ENCODE measurements at places on chromosomes 3 and 15. TPM values are rescaled to one million over a fixed set of nuclear protein-coding genes. Genes with fewer than 3 reads are reported as not detected.

DNA sequence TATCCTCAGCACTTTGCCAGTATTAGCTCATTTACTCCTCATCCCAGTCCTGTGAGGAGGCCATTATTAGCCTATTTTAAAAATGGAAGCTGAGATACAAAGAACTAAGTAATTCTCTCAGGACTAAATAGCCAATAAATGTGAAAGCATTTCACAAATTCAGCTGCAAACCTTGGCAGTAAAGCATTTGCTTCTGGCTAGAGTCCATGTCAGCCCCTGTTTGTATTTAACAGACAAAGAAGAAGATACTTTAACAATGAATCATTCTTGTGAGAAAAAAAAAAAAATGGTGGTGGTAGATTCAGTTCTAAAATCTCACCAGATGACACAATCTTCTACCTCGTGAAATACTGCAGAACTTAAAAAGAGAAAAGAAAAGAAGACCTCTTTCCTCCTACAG lies 85.0 kb upstream of the CNTN6 start:
- H3K27ac ChIP-seq, result no peak overlapping the region
- H3K27me3 ChIP-seq, result no peaks in the 10 kb centered on the region
- no peaks in the 10 kb centered on the region for H3K4me1 ChIP-seq
- H3K36me3 ChIP-seq, result no peaks in the 10 kb centered on the region
- no peak overlapping the region for H3K4me3 ChIP-seq

MYL3 gene
- total RNA-seq, result not detected

GOLGA8T gene
- total RNA-seq, result not detected

DNA sequence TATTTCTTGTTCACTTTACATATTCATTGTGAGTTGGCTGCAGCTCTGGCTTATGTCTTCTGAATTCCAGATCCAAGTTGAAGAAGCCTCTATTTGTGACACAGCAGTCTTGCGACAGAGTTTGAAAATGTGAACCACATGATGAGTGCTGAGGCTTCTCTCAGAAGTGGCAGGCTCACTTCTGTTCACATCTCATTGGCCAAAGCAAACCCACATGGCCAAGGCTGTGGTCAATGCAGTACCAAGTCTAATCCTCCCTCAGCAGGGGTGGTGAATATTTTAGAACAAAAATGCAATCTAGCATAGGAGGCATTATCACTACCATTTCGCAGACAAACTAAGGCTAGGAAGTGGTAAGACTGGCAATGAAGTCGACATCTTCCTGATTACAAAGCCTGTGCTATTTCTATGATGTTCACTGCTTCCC lies 45.2 kb downstream of the CDCP1 start:
- no peaks in the 10 kb centered on the region for H3K27me3 ChIP-seq
- DNase-seq, result no peak
- H3K36me3 ChIP-seq, result no peaks in the 10 kb centered on the region
- H3K27ac ChIP-seq, result no peak overlapping the region
- peaks cover 20% of the 10 kb centered on the region for H3K4me1 ChIP-seq
- H3K4me3 ChIP-seq, result no peak overlapping the region

- no peak overlapping the region for H3K27ac ChIP-seq
- no peaks in the 10 kb centered on the region for H3K27me3 ChIP-seq
- H3K36me3 ChIP-seq, result no peaks in the 10 kb centered on the region
- H3K4me3 ChIP-seq, result no peak overlapping the region
- DNase-seq, result no peak
Observed at GRCh38 chr3:37887062-37887461, 25.4 kb downstream of the CTDSPL start.

GRCh38 chr3:123042413-123042812 lies 14.8 kb upstream of the SEMA5B start:
- H3K27ac ChIP-seq, result no peak overlapping the region
- no peaks in the 10 kb centered on the region for H3K36me3 ChIP-seq
- H3K4me3 ChIP-seq, result no peak overlapping the region
- H3K4me1 ChIP-seq, result 0 out of 2 replicates have a peak, but pooled peaks cover 3% of the 10 kb centered on the region
- no peak for DNase-seq

ROBO2 gene
- not detected for total RNA-seq

DNA sequence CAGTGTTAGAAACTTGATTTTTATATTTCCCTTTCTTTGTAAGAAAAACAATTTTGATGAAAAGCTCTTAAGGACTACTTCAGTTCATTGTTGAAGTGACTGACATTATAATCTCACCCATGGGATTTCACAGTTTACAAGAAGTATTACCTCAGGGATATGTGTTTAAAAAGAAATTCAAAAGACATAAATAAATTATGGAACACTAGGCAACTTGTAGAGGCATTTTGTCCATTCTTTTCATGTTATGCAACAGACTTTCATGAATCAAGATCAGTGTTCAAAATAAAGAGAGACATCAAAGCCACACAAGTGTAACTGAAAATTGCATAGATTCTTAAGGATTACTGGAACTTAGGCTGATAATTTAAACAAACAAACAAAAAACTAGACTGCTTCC lies 196.8 kb upstream of the AGTR1 start:
- no peaks in the 10 kb centered on the region for H3K4me1 ChIP-seq
- no peak overlapping the region for H3K4me3 ChIP-seq
- DNase-seq, result no peak
- no peaks in the 10 kb centered on the region for H3K27me3 ChIP-seq

DNA sequence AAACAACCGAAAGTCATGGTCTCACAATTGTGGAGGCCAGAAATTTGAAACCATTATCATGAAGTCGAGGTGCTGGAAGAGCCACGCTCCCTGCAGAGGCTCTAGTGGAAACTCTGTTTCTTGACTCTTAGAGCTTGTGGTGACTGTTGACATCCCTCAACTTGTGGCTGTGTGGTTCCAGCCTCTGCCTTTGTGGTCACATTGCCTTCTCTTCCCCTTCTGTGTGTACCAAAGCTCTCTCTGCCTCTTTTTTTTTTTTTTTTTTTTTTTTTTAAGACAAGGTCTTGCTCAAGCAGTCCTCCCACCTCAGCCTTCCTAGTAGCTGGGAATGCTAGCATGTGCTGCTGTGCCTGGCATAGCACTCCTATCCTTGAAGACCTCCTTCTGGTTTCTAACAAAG lies 48.7 kb upstream of the CRTC3 start:
- no peaks in the 10 kb centered on the region for H3K27me3 ChIP-seq
- no peak overlapping the region for H3K27ac ChIP-seq
- H3K4me1 ChIP-seq, result no peaks in the 10 kb centered on the region
- DNase-seq, result no peak

GRCh38 chr15:87871258-87871681 lies 385.3 kb downstream of the NTRK3 start:
- H3K4me1 ChIP-seq, result peaks cover 37% of the 10 kb centered on the region
- H3K27ac ChIP-seq, result peak overlapping the region; percentile 36
- no peaks in the 10 kb centered on the region for H3K36me3 ChIP-seq
- H3K4me3 ChIP-seq, result no peak overlapping the region
- H3K27me3 ChIP-seq, result no peaks in the 10 kb centered on the region

DNA sequence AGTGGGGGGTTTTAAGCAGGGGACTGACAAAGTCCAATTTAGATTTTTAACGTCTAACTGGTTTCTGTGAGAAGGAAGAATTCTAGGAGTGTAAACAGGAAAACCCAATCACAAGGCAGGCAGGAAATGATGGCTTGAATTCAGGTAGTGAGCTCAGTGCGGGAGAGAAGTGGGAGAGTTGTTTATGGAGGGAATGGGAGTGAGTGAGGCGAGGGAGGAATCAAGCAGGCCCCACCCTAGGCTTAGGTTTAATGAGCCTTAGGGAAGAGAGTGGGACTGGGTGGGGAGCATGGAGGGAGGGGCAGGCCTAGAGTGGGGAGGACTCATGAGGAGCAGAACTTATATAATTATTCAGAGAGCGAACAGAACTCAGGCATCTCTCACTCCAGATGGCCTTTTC lies 17.9 kb downstream of the VIPR1 start:
- H3K27ac ChIP-seq, result no peak overlapping the region
- H3K36me3 ChIP-seq, result no peaks in the 10 kb centered on the region
- no peak for DNase-seq

GRCh38 chr3:119817071-119817470 lies 35.2 kb downstream of the NR1I2 start:
- H3K4me1 ChIP-seq, result no peaks in the 10 kb centered on the region
- H3K27ac ChIP-seq, result no peak overlapping the region
- H3K36me3 ChIP-seq, result no peaks in the 10 kb centered on the region
- no peak overlapping the region for H3K4me3 ChIP-seq

DNA sequence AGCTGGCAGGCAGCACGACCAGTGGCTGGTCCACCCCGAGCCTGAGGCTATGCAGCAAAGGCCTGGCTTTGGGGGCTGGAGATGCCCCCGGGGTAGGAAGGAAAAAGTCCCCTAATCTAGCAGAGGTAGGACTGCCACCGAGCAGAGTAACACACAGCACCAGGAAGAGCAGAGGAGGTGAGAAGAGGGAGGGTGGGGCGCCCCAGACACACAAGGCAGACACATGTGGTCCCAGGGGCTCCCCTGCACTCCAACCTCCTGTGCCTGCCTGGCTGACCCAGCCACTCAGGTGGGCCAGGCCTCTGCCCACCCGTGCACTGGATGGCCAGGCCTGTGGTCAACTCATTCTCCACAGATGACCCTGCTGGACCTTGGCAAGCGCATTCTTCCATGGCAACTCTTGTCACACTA lies 112.4 kb downstream of the ADCY5 start:
- no peaks in the 10 kb centered on the region for H3K36me3 ChIP-seq
- 0 out of 2 replicates have a peak, but pooled peaks cover 3% of the 10 kb centered on the region for H3K27me3 ChIP-seq
- H3K4me1 ChIP-seq, result no peaks in the 10 kb centered on the region
- no peak for DNase-seq

DNA sequence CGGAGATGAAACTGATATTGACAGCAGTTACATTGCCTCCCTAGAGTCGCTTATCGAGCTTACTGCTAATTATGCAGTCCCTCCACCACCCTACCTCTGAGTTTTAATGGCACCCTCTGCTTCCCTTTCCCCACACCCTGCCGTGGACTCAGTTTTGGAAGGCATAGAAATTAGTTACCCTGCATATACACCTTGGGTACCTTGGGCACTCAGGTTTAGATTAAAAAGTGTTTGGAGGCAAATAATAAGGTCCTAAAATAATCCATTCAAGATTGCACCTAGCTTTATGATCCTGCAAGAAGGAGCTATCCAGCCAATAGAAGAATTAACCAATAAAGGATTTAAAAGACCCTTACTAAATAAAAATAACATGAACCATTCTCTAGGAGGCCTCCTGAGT lies 117.8 kb upstream of the AGBL1 start:
- no peak overlapping the region for H3K4me3 ChIP-seq
- H3K4me1 ChIP-seq, result peaks cover 17% of the 10 kb centered on the region
- H3K36me3 ChIP-seq, result no peaks in the 10 kb centered on the region
- DNase-seq, result no peak
- no peaks in the 10 kb centered on the region for H3K27me3 ChIP-seq

DNA sequence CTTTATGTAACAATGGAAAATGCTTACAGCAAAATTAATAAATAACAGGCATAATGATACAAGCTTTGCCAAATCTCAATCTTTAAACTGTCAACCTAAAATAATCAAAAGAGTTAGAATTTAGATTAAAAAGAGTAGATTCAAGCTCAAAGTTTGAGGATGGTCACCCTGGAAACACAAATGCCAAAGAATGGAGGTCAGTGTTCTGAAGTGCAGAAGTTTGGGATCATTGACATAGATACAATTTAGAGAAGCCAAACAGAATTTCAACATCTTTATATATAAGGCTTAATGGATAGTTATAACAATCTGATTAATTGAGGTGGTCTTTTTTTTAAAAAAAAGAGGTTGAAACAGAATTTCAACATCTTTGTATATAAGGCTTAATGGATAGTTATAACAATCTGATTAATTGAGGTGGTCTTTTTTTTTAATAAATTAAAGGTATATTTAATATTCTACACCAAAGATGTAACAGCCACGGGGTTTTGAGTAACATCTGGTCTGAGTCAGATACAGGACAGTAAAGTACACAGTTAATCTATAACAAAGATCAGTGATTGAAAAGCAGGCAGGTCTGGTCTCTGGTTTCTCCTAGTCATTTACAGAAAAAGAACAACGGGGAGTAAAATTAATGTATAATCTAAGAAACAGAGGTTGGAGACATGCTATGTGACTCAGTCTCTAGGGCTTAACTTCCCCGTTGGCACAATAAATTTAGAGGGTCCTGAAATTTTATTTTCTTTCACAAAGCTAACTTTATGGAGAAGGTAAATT lies 490.7 kb downstream of the GBE1 start:
- no peak overlapping the region for H3K4me3 ChIP-seq
- H3K27ac ChIP-seq, result no peak overlapping the region
- H3K27me3 ChIP-seq, result no peaks in the 10 kb centered on the region
- no peaks in the 10 kb centered on the region for H3K36me3 ChIP-seq
- no peaks in the 10 kb centered on the region for H3K4me1 ChIP-seq

DNA sequence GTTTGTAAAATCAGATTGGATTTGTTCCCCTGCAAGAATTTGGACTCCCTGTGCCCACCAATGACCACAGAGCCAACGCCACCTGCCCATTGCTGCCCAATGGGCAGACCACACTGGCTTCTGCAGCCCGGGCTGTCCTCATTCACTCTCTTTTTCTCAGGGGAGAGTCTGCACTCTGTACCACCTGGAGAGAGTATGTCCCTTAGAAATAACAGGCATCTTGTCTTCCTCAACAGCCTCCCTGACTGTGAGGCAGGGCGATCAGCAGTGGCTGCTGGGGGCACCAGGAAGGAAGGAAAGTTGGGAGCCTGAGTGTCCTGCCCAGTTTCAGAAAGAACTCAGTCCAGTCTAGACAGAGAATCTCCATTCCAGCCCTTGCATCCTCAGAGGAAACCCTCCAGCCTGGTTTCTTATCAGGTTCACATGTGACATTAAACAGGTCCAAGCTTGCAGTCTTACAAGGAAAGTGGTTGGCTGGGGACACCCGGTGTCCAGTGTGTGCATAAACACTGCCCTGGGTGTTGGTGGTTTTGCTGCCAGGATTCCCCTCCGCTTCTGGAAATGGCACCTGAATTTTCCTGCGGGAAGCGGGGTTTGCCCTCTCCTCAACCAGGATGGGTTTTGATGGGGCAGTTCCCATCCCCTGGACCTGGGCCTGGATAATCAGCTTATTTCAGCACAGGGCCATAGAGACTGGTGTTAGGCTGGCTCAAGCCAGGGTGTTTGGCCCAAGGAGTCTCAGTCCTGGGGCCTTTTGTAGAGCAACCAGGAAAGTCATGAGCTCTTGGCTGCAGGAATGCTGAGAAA lies 37.2 kb downstream of the SSUH2 start:
- no peak overlapping the region for H3K27ac ChIP-seq
- no peaks in the 10 kb centered on the region for H3K27me3 ChIP-seq
- DNase-seq, result no peak
- no peaks in the 10 kb centered on the region for H3K36me3 ChIP-seq

CHRNA5 gene
- 4.1 TPM for total RNA-seq

- no peak for DNase-seq
- peaks cover 45% of the 10 kb centered on the region for H3K36me3 ChIP-seq
- no peaks in the 10 kb centered on the region for H3K27me3 ChIP-seq
- no peak overlapping the region for H3K27ac ChIP-seq
- H3K4me3 ChIP-seq, result no peak overlapping the region
Observed at GRCh38 chr15:25339431-25339830, 99.4 kb downstream of the UBE3A start.

SIDT1 gene
- total RNA-seq, result not detected

MUC13 gene
- total RNA-seq, result not detected

GRCh38 chr3:103712320-103713008 lies 1277.6 kb downstream of the ZPLD1 start:
- no peaks in the 10 kb centered on the region for H3K4me1 ChIP-seq
- H3K27me3 ChIP-seq, result no peaks in the 10 kb centered on the region
- H3K27ac ChIP-seq, result no peak overlapping the region
- H3K4me3 ChIP-seq, result no peak overlapping the region

GRCh38 chr15:35293353-35294130 lies 208.4 kb upstream of the NANOGP8 start:
- DNase-seq, result peak; percentile 60
- peaks cover 11% of the 10 kb centered on the region for H3K4me1 ChIP-seq
- H3K27ac ChIP-seq, result peak overlapping the region; percentile 28
- no peaks in the 10 kb centered on the region for H3K27me3 ChIP-seq
- H3K36me3 ChIP-seq, result no peaks in the 10 kb centered on the region
- H3K4me3 ChIP-seq, result no peak overlapping the region

GRCh38 chr15:96553006-96553405 lies 222.5 kb downstream of the NR2F2 start:
- no peaks in the 10 kb centered on the region for H3K36me3 ChIP-seq
- no peak overlapping the region for H3K4me3 ChIP-seq
- DNase-seq, result no peak
- no peaks in the 10 kb centered on the region for H3K4me1 ChIP-seq

WDR53 gene
- total RNA-seq, result 12.7 TPM
